ENCODE measurements at places on chromosomes 1 and 21.

DNA sequence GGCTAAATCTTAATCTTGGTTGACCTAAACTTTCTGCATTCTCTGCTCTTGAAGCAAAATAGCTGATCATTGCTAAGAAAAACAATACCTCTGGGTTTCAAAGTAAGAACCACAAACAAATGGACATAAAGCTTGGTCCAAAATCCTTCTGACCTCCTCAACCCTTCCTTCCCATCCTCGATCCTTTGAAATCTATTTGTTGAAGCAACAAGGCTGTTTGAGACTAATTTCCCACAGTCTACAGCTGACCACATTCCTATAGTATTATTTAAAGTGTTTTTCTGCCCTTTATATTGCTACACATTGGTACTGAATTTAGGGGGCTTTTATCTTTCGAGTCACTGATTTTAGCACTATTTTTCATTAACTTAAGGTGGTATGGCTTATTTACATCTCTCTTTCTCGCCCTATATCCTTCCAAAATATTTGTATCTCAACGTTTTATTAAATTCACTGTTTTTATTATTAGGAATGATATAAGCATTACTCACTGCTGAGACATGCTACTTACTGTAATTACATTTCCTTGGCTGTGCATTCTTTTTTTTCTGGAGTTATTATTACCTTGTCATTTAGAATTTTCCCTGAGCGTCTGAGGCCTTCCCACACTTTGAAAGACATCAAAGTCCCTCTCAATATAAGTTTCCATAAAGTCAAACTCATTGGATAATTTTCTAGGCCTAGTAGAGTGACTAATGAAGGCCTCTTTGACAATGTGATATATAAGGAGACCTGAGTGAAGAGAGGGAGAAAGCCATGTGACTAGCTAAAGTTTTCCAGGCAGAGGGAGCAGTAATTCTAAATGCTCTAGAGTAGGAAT, 73.9 kb downstream of the RAB3GAP2 start:
- no peak for DNase-seq

GRCh38 chr1:222004034-222004433, 262.1 kb upstream of the DUSP10 start:
- no peak for DNase-seq

- DNase-seq: no peak
Measured at GRCh38 chr1:234963180-234963903, 165.3 kb downstream of the TOMM20 start.

GRCh38 chr1:67605209-67605780, 79.7 kb upstream of the GADD45A start:
- DNase-seq: no peak

GRCh38 chr1:229407206-229408026, 26.5 kb downstream of the ACTA1 start:
- no peak for DNase-seq

GRCh38 chr1:7225711-7226505, 440.7 kb downstream of the CAMTA1 start:
- no peak for DNase-seq

GRCh38 chr1:209746451-209747165, 9.2 kb upstream of the TRAF3IP3 start:
- no peak for DNase-seq

GRCh38 chr1:116020668-116021272, 44.5 kb downstream of the SLC22A15 start:
- no peak for DNase-seq

DNA sequence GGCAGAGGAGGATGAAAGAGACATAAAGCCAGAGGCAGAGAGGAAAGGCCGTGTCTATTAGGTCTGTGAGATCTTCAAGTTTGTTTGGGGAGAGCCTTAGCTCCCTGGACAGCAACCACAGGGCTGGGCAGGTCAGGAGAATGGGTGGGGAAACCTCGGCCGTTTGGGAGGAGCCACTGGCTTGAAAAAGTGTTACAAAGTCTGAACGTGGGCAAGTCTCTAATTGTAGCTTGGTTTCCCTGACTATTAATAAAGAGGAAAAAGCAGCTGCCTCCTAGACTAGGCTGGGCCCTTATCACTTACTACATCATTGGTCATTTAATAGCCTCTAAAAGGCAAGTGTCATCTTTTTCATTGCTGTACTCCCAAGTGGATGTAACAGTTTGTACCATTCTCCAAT, at the start of gene CCDC17:
Gene CCDC17 (minus strand): TSS at position 83 of the 400 bp plus-strand sequence. CDS start 145 bp downstream, outside the sequence.
- DNase-seq: no peak

All from NCI-H2081 treated with DMSO at 0.1 percent for 48 hours (cell line).